Sciatic nerve (tissue), 2 donors: ENCODE measurements at places on chromosomes 11 and 22. TPM values are rescaled to one million over a fixed set of nuclear protein-coding genes. Genes with fewer than 3 reads are reported as not detected.

Gene KDM4D
- 0.80 TPM for total RNA-seq

Gene SOX10
- total RNA-seq = 179 TPM

Gene RAB39A
- total RNA-seq = 2.3 TPM

Gene MUC6
- not detected for total RNA-seq

Gene C1QTNF5
- 27.7 TPM for total RNA-seq

Gene NLRP10
- total RNA-seq = not detected

Gene PANX3
- not detected for total RNA-seq

GRCh38 chr22:41848468-41848867 lies 15.6 kb downstream of the SREBF2 start:
- DNase-seq = peak; percentile 67

DNA sequence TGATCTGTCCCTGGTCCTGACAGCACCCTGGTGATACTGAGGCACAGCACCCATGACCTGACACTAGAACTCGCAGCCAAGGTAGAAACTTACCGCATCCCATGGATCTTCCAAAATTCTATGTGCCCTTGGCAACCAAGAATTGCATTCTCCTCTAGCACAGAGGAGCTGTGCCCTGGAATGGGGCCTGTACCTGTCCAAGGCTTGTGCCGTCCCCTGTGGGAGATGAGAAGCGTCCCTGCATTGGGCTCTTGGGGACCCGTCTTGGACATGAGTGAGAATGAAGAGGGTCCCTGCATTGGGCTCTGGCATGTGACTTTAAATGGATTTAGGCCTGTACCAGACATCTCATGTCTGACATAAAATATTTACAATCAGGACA lies 67.1 kb downstream of the GGTLC2 start:
- no peak for DNase-seq

DNA sequence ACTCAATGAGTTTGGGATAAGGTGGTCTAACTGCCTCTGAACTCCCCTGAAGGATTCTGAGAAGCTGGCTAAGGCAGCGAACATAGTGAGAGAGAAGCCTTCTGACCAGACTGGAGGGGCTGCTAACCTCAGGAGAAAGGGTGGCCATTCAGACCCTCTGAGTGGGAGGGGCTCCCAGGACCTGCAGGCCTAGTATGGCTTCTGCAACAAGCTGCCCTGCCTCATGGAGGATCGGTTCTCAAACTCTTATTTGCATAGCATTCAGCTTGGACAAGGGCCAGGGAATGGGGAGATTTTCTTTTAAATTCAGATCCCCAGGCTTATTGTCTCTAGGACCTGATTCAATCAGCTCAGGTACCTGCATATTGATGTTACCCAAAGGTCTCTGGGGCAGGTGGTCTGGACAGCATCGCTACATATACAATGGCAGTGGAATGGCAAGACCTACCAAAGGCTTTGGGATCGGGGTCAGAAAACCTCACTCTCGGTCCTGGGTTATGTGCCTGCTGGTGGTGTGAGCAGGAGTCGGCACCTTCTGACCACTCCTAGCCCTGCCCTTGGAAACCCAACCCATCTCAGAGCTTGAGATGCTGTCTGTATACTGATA lies 599.1 kb downstream of the BRD1 start:
- DNase-seq = peak; percentile 33

- DNase-seq = no peak
Measured at GRCh38 chr22:47474464-47474863, 712.0 kb downstream of the TBC1D22A start.

DNA sequence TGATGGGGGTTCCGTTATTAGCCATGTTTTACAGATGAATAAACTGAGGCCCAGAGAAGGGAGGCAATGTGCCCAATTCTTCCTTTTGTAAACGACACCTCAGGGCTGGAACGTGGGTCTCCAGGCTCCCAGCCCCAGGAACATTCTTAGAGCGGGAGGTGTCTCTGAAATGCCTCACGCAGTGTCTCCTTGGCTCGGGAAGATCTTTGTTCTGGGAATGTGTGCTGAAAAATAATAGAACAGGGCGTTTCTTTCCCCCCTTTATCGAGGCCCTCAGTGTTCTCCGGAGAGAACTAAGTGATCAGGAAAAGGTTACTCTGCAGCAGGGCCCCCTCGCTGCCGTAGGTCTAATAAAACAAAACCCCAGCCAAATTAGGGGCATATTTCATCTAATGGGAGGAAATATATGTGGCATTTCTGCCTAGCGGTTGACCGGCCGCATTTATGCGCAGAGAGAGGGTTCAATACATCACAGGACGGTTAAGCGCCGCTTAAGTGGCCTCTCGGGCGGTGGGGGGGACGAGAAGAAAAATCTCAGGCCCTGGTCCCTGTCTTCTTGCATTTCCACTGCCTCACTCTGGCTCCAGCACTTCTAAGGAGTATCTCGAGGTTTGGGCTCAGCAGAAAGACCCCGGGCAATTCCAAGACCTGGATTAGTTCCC lies 564.3 kb downstream of the MN1 start:
- DNase-seq = no peak

- peak; percentile 45 for DNase-seq
Measured at GRCh38 chr22:49521787-49522224, 305.9 kb downstream of the BRD1 start.

DNA sequence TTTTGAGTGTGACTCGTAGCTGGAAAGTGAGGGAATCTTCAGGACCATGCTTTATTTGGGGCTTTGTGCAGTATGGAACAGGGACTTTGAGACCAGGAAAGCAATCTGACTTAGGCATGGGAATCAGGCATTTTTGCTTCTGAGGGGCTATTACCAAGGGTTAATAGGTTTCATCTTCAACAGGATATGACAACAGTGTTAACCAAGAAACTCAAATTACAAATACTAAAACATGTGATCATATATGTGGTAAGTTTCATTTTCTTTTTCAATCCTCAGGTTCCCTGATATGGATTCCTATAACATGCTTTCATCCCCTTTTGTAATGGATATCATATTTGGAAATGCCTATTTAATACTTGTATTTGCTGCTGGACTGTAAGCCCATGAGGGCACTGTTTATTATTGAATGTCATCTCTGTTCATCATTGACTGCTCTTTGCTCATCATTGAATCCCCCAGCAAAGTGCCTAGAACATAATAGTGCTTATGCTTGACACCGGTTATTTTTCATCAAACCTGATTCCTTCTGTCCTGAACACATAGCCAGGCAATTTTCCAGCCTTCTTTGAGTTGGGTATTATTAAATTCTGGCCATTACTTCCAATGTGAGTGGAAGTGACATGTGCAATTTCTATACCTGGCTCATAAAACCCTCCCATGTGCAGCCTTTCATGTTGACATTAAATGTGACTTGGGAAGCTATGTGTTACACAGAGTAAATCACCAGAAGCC lies 11.0 kb downstream of the OR51E1 start:
- DNase-seq = no peak

DNA sequence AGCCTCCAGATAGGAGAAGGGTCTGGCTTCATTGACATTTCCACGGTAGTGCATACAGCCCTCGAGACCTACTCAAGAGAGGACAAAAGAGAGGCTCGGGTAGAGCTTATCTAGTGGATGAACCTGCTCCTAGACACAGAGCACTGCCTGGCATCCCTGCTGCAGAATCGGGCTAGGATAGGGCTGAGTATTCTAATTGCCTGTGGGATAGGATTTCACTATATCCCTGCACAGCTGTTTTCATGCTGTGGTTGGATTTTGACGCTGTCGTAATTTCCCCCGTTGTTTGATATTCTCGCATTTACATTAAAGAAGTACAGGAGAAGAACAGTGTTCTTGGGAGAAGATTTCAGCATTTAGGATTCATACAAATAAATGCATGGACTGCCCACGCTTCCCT lies 107.8 kb downstream of the KIRREL3 start:
- DNase-seq = no peak

GRCh38 chr11:2534957-2535672 lies 90.3 kb downstream of the KCNQ1 start:
- DNase-seq = no peak

DNA sequence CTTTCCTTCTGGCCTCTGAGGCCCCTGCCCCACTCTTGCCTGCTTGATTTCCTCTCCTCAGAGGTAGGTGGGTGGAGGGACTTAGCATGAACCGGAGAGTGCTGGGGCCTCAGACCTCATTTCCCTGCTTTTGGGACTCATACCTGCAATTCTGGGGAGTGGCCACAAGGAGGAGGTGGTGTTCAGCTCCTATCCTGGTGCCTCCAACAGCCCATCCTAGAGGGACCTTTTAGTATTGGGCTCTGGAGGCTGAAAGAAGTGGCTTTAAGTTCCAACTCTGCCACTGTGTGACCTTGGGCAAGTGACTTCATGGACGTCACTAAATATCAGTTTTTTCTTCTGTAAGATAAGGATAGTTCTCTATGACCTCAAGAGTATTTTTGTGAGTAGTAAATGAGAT lies 98.6 kb downstream of the KIAA1671 start:
- no peak for DNase-seq

DNA sequence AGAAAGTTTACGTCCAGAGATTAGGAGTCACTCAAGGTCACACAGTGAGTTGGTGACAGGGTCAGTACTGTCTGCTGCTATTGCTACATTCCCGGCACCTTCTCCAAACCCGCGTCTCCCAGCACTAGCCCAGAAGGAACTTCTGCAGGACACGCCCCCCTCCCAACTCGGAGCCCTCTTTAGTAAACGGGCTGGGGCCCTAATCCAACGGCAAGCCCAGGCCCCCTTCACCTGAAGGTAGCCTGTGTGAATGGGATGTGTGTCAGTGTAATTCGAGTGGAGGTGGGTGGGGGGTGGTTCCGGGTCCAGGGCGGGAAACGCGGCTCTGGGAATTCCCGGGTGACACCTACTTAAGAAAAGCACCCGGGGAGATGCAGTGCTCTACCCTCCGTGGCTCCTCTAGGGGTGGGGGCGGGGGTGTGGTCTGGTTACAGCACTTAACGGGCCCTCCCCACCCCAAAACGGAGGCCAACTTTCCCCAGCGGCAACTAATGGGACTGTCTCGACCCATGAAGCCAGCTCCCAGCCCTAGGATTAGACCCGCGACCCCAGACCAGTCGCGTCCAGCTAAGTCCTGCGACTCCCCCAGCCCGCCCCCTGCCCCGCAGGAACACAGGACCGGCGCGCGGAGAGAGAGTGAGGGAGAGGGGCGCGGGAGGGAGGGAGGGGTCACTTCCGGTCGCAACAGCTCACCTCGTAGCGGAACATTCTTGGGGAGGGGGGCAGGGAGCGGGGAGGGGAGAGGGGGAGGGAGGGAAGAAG lies 468 bp downstream of the PATL1 start:
- DNase-seq = peak; percentile 81
